PC-9 (cell line): ENCODE measurements at places on chromosomes 3 and 15.

DNA sequence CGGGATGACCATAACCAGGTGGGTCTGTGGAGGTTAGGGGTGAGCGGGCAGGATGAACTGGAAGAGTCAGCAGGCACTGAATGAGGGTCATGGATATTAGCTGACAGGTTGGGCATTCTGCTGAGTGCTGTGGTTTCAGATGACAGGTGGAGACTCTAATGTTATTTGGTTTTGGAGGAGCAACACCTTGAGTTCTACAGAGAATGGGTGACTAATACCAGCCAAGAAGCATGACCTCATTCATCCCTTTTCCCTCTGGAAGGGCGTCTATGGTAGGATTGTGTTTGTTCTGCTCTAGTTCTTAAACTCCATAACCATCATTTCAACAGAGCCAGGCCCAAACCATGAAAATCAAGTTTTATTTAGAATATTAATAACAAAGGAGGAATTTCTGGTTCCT is 550.7 kb upstream of the LMCD1 start:
- no peak overlapping the region for H3K27ac ChIP-seq
- H3K4me3 ChIP-seq: no peak overlapping the region
- no peaks in the 10 kb centered on the region for H3K4me1 ChIP-seq
- no peaks in the 10 kb centered on the region for H3K27me3 ChIP-seq
- H3K36me3 ChIP-seq: no peaks in the 10 kb centered on the region
- no peak for DNase-seq

DNA sequence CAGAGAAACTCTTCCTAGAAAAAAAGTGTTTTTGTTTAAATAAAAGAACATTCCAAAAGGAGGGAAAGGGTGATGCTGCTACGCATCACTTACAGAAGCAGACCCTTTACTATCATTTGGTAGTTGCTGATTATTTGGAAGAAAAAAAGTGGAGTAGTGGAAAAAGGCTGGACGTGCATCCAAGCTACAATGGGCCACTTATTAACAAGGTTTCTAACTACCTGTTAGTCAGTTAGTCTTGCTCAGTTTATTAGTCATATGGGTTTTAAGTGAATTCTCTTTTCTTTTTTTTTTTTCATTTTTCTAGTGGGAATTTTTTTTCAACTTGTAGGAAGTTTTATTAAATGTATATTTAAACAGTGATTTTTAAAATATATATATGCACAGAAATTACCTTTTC is 866.0 kb downstream of the MCTP2 start:
- H3K4me3 ChIP-seq: no peak overlapping the region
- H3K36me3 ChIP-seq: no peaks in the 10 kb centered on the region
- no peak for DNase-seq

GRCh38 chr3:30004481-30004880 is 601.9 kb upstream of the TGFBR2 start:
- no peak for DNase-seq
- no peaks in the 10 kb centered on the region for H3K36me3 ChIP-seq
- no peaks in the 10 kb centered on the region for H3K4me1 ChIP-seq
- H3K27me3 ChIP-seq: no peaks in the 10 kb centered on the region
- H3K4me3 ChIP-seq: no peak overlapping the region
- no peak overlapping the region for H3K27ac ChIP-seq

- H3K36me3 ChIP-seq: no peaks in the 10 kb centered on the region
- no peak for DNase-seq
- no peak overlapping the region for H3K27ac ChIP-seq
Measured at GRCh38 chr15:85630311-85630710, 164.4 kb downstream of the KLHL25 start.

DNA sequence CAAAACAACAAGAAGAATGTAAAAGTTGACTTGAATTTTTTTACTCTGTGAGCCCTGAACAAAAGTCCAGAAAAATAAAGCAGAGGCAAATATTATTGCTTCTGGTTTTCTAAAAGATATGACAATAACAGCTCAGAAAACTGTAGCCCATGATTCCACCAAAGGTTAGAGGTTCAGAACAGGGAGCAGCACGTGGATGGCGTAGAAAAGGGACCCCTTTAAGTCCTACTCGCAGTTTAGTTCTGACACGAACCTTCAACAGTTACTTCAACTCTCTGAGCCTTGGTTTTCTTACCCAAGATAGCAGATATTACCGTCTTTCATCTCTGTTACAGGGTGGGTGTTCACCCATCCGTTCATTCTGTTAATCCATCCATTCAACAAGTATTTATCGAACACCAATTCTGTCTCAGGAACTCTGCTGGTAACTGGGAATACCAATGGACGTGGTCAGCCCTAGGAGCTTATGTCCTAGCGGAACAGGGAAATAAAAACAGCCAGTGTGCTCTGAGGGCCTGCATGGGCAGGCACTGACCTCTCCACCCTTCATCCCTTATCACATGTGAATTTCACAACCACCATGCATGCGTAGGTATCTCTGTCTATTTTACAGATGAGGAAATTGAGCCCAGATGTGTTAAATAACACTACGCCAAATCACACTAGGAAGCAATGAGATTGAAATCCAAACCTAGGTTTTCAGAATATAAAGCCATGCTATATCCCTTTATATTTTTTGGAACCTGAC is 274.2 kb upstream of the ICE2 start:
- H3K4me1 ChIP-seq: no peaks in the 10 kb centered on the region
- DNase-seq: no peak
- no peaks in the 10 kb centered on the region for H3K36me3 ChIP-seq
- no peaks in the 10 kb centered on the region for H3K27me3 ChIP-seq
- no peak overlapping the region for H3K27ac ChIP-seq

DNA sequence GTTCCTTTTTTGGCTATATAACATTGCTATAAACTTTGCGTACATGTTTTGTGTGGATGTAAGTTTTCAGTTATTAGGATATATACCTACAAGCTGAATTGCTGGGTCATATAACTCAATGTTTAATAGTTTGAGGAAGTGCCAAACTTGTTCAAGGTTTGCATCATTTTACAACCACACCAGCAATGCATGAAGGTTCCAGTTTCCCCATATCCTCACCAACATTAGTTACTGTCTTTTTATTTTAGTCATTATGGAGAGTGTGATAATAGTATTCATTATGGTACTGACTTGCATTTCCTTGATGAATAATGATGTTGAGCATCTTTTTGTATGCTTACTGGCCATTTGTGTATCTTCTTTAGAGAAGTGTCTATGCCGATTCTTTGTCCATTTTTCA is 112.3 kb downstream of the NR1I2 start:
- no peak for DNase-seq
- H3K4me1 ChIP-seq: no peaks in the 10 kb centered on the region
- no peak overlapping the region for H3K4me3 ChIP-seq
- H3K27me3 ChIP-seq: no peaks in the 10 kb centered on the region

- H3K27ac ChIP-seq: no peak overlapping the region
- no peaks in the 10 kb centered on the region for H3K27me3 ChIP-seq
- no peaks in the 10 kb centered on the region for H3K36me3 ChIP-seq
- peaks cover 15% of the 10 kb centered on the region for H3K4me1 ChIP-seq
- no peak for DNase-seq
Measured at GRCh38 chr3:188516515-188516914, 362.6 kb downstream of the LPP start.

GRCh38 chr15:96261575-96262034 is 68.9 kb upstream of the NR2F2 start:
- H3K27ac ChIP-seq: no peak overlapping the region
- H3K4me3 ChIP-seq: no peak overlapping the region
- H3K27me3 ChIP-seq: no peaks in the 10 kb centered on the region

- no peak overlapping the region for H3K27ac ChIP-seq
- no peak overlapping the region for H3K4me3 ChIP-seq
- H3K27me3 ChIP-seq: no peaks in the 10 kb centered on the region
- no peaks in the 10 kb centered on the region for H3K4me1 ChIP-seq
- DNase-seq: no peak
Measured at GRCh38 chr3:67329358-67329757, 325.1 kb downstream of the SUCLG2 start.

DNA sequence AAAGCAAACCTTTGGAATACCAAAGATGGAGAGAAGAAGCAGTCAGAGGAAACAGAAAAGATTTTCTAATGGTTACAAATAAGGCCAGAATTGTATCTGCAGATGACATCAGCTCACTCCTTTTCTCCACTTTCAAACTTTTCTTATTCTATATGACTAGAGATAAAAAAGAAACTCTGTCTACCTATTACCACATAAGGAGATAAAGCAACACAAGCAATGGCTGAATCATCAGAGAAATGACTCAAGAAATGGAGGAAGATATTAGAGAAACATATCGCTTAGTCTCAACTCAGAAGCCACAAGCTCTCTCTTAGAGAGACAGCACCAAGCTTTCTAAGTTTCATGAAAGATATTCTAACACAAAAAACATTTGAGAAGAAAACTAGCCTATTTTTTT is 784.0 kb downstream of the ZPLD1 start:
- H3K4me3 ChIP-seq: no peak overlapping the region
- no peaks in the 10 kb centered on the region for H3K4me1 ChIP-seq
- DNase-seq: no peak

DNA sequence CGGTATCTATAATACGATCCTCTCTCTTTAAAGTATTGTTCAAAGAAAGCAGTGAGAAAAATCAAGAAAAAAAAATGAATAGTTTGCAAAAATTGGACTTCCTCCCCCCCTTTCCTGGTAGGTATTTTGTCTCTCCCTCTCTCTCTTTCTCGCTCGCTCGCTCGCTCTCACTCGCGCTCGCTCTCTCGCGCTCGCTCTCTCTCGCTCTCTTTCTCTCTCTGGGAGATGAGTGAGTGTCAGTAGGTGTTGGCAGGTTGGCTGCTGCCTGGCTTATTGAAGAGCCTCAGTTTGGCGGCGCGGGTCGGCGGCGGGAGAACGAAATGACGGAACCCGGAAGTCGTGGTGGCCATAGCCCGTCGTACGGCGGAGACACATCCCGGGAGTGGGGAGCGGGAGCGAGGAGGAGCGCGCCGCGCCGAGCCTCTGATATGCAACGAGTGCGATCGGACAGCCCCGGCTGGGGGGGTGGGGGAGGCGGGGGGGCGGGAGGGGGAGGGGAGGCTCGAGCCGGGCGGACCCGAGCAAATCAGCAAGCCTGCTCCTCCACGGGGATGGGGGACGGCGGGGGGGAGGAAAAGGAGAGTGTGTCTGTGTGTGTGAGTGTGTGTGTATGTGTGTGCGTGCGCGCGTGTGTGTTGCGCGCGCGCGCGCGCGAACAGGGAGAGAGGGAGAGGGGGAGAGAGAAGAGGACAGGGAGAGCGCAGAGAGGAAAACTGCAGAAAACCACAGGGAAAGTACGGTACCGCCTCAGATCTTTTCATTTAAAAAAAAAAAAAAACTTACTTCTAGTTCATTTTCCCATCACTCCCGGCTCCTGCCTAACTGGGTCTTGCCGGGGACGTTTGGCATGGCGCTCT is at the start of gene MEIS2:
Gene MEIS2, minus strand, starts transcription at position 441 of the 857 bp plus-strand sequence. CDS start 1,083 bp downstream, outside the sequence.
- H3K36me3 ChIP-seq: no peaks in the 10 kb centered on the region
- peak within 1 kb of the TSS; percentile 91 for H3K4me3 ChIP-seq
- DNase-seq: peak; percentile 85
- peak within 1 kb of the TSS; percentile 89 for H3K27ac ChIP-seq

DNA sequence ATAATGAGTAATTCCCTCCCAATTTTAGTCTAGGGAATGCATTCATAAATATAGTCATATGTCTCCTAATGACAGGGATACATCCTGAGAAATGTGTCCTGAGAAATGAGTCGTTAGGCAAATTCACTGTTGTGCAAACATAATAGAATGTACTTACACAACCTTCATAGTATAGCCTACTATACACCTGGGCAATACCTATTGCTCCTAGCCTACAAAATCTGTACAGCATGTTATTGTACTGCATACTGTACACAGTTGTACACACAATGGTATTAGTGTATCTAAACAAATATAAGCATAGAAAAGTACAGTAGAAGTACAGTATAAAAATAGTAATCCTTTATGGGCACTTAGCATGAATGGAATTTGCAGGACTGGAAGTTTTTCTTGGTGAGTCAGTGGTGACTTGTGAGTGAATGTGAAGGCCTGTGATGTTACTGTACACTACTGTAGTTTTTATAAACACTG is 6.6 kb downstream of the DTWD1 start:
- H3K4me3 ChIP-seq: no peak overlapping the region
- peaks cover 19% of the 10 kb centered on the region for H3K36me3 ChIP-seq
- peak; percentile 8 for DNase-seq
- H3K27ac ChIP-seq: peak overlapping the region; percentile 46; the same call in 1 of the 2 replicates
- peaks cover 11% of the 10 kb centered on the region for H3K4me1 ChIP-seq

DNA sequence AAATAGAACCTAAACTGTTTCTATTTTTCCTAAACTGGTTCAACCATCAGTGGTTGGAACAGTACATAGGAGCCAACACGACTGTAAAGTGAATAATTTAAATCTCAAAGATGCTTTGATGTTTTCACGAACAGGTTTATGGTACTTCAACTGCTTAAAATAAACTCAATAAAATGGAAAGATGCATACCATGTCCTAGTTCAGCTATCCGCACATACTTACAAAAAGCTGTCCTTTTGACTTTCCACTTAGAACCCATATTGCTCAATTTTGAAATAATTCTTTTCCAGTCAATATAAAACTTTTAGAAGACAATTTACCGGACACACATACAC is 902 bp downstream of the CMTM6 start:
- no peak for DNase-seq
- H3K27me3 ChIP-seq: no peaks in the 10 kb centered on the region
- H3K27ac ChIP-seq: peak overlapping the region; percentile 51
- peaks cover 8% of the 10 kb centered on the region; the same call in 1 of the 2 replicates for H3K4me1 ChIP-seq
- H3K36me3 ChIP-seq: no peaks in the 10 kb centered on the region
- H3K4me3 ChIP-seq: peak overlapping the region; percentile 79

DNA sequence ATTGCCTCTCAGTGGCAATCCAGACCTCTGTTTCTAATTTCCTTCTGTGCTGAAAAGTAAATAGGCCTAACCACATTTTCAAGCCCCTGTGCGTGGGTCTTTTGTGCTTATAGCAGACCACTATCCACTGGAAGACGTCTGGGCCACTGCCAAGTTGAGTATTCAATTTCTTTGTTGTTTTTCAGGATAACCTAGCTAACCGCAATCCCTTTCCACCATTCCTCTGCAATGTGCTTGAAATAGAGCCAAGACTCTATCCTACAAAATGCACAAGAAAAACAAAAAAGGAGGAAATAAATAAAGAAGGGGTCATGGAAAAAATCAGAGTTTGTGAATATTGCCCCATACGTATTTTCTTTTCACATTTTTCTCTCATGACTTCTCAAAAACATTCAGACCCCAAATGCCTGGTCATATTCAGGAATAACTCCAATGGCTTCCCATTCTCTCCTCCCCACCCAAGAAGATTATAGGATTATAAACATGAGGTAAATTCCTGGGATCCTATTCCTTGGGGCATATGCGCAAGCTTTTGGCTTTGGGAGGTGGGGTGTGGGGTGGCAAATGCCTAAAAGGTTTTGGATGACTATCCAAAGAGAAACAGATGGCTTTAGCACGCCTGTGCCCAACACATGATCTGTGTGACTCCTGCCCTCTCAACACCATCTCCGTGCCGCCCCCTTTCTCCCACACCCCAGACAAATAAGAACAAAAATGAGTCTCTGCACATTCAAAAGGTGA is 217.9 kb upstream of the THBS1 start:
- H3K36me3 ChIP-seq: no peaks in the 10 kb centered on the region
- no peaks in the 10 kb centered on the region for H3K27me3 ChIP-seq
- no peak overlapping the region for H3K4me3 ChIP-seq
- no peak for DNase-seq
- H3K27ac ChIP-seq: no peak overlapping the region
